ENCODE measurements at places on chromosomes 2 and 18.

DNA sequence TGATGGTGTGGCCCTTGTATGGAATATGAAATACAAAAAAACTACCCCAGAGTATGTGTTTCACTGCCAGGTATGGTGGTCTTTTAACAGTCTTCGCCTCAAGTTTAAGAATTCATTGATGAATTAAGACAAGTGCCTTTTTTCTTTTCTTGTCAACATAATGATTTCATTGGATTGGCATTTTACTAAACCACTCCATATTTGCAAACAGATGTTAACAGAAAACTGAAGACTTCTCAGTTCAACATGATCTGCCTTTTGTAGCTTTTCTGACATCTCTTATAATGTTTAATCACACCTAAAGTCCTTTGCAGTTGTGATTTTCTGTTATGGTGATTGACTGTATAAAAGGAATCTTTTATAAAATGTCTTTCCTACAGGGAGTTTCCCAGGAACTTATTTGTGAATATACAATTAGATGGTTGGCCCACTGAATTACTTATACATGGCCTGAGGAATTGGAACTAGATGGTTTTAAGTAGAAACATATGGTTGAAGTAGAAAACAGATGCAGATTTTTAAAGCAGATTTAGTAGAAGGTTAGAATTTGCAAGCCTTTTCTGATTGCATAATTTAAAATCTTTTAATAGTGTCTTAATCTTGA, 39.7 kb downstream of the DYNC1I2 start:
- DNase-seq: no peak

DNA sequence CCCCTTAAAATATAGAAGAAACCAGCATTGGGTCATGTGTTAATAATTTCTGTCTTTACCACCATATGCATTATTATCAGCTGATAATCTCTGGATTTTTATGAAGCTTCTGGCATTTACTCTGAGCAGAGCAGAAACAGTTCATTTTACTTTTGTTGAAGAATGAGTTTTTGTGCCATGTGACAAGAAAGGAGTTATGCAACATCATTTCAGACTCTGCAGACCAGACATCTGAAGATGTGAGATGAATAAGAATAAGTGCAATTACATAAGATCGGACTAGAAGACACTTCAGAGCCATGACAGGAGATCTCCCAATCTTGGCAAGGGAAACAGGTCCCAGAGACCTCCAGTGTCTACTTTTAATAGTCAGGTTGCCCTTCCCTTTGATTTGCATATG, 869.4 kb upstream of the VRK2 start:
- DNase-seq: no peak

DNA sequence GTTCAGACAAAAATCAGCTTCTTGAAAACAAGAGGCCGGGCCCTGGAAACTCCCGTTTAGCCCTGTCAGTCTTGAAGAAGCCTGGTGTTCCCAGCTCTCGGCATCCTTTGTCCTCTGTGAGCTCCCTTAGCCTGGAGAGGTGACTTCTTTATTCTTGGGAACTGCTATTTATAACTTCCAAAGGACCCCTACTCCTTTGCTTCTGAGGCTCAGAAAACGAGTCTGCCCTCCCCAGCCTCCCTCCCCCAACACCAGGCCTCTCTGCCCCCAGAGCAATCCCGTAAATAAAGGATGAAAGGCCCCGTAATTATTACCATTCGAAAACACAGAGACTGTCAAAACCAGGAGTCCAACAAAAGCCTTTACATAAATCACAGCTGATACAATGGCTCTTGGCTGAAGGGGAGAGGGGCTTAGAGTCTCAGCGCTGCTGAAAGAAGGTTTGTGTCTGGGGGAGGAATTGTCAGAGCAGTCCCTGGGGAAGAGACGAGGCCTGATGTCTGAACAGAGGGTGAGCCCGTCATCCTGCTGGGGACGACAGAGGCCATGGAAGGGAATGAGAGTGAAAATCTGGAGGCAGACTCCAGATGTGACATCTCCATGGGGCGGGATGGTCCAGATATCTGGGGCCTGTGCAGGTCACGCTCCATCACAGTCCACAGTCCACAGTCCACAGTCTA, 283.0 kb downstream of the MYCN start:
- no peak for DNase-seq

GRCh38 chr2:213425618-213426017, 141.4 kb downstream of the SPAG16 start:
- no peak for DNase-seq

- no peak for DNase-seq
Measured at GRCh38 chr2:14451312-14451711, 181.2 kb upstream of the LRATD1 start.

- DNase-seq: no peak
Measured at GRCh38 chr18:77960791-77961410, 711.3 kb downstream of the GALR1 start.

- no peak for DNase-seq
Measured at GRCh38 chr18:75739682-75740081, 312.2 kb upstream of the SMIM21 start.

DNA sequence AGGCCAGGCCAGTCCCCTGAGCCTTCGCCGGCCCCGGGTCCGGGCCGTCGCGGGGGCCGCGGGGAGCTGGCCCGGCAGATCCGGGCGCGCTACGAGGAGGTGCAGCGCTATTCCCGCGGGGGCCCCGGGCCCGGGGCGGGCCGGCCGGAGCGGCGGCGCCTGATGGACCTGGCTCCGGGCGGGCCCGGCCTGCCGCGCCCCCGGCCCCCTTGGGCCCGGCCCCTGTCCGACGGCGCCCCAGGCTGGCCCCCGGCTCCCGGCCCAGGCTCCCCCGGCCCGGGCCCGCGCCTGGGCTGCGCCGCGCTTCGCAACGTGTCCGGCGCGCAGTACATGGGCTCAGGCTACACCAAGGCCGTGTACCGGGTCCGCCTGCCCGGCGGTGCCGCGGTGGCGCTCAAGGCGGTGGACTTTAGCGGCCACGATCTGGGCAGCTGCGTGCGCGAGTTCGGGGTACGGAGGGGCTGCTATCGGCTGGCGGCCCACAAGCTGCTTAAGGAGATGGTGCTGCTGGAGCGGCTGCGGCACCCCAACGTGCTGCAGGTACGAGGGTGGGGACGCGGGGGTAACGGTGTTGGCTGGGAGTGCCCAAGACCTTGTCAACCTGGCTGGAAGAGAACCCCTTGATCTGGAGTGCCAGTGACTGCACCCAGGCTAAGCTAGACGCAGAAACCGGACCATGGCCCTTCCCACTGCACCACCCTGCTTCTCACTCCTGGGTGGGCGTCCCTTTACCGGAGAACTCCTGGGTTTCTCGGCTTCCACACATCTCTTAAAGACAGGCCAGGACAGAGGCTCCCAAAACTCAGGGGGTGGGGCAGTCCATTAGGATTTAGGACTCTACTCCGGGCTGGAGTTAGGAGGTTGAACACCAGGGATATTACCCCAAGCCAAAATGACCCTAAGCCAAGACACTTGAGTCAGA, 739 bp downstream of the PKDCC start:
- no peak for DNase-seq

- no peak for DNase-seq
Measured at GRCh38 chr18:58803978-58804377, 60.7 kb upstream of the ZNF532 start.

DNA sequence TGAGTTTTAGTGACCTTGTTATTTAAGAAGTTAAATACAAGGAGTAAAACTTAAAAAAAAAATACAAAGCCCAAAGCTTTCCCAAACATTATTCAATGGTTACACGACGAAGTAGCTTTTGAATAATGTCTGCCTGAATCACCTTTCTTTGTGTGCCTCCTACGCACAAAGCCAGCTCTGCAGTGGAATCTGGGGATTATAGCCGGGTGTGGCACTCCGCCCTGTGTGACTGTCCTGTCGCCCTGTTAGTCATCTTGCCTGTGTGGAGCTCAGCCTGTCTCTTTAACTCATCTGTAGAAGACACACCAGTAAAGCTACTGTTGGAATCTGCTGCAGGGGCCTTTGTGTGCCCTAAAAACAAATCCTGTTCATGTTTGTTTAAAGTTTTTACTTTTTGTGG, 79.4 kb upstream of the TCF7L1 start:
- no peak for DNase-seq

DNA sequence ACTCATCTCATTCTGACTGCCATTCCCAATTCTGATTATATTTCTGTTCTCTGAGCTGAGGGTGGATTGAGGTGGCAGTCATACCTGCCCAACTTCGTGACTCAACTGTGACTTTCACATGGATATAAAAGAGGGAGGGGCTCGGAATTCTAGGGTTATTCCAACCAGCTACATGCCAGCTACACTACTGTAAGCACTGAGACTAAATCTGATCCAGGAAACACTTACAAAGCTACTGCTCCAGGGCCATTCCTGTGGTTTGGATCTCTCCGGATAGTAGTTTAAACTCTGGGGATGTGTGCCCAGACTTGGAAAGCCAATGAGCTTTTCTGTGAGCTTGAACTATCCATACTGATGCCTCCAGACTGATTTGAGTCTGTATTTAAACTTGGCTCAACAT, 7.9 kb downstream of the MAP2 start:
- no peak for DNase-seq

DNA sequence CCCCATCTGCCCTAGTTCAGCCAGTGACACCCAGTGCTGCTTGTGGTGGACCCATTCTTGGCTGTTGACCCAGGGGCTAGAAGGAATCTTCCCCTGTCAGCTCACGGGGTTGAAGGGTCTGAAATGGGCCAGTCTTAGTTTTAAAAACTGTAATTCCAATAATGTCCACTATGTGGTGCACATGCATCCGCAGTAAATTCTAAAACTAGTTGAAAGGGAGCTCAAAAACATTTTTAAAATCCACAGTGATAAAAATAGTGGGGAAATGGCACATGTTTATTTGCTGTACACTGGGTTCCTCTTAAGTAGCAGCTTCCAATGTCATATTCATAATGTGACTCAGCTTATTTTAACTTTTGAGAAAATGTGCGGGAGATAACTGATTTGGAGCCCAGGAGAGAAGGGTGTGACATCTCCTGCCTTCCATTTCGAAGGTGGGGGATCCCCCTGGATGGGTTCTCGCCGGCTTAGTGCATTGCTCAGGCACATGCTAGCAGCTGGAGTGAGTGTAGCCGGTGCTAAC, 32.8 kb downstream of the GRHL1 start:
- no peak for DNase-seq

DNA sequence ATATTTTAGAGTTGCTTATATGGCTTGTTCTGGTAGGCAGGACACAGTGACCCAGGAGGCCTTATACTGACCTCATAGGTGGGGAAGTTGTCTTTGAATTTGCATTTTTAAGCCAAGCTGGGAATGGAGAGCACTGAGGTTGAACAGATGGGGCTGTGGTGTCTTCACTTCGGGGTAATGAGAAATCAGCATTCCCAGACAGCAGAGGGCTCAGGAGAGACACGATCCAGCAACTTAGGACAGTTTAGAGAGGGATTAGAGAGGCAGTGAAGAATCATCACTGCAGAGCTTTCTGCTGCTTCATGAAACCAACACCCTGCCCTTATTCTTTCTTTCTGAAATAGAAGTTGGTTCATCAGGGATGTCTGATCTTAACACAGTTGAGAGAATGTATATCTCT, 202.4 kb downstream of the TDRD15 start:
- no peak for DNase-seq

DNA sequence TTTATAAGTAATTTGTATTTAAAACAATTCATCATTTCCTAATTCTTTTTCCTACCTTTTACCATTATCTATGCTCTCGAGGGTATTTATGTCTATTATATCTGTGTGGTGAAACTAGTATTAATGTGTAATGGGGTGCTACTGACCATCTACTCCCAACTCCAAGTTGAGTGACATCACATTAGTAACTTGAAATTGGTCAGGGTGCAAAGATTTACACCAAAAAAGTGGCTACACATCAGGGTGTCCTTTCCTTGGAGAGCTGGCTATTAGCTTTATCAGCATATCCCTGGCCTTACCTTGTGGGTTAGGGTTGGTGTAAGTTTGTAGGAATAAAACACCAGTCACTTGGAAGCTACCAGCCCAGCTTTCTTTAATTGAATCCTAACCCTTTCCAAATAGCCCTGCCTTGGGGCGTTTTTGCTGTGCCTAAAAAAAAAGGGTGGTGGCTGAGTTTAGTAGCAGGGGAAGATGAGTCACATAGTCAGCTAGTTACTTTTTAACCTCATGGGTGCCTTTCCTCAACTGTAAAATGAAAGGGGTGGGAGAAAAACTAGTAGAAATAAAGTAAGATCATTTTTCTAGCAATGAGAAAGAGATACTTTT, 14.0 kb downstream of the ANXA4 start:
- no peak for DNase-seq

GRCh38 chr2:74653985-74654882, at the start of gene SEMA4F:
SEMA4F (plus strand) TSS chr2:74654247; CDS start chr2:74654377, 130 bp downstream.
- DNase-seq: peak; percentile 98

- no peak for DNase-seq
Measured at GRCh38 chr2:185578322-185578721, 160.3 kb upstream of the FSIP2 start.

DNA sequence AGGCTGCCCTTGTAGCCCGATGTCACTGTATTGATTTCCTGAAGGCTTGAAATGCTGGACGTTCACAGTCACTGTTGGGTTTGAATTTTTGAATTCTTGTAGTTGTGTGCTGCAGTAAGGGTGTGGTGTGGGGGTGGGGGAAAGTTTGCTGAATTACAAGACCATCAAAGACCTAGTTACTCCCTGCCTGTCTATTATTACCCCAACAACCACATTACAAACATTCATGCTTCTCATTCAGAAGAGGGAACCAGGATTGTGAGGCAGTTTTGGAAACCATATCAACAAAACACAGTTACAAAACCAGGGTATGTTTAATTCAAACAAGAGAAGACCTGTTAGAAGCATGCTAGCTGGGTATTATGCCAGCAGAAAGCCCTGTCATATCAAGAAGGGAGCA, 85.8 kb downstream of the CLHC1 start:
- DNase-seq: no peak

DNA sequence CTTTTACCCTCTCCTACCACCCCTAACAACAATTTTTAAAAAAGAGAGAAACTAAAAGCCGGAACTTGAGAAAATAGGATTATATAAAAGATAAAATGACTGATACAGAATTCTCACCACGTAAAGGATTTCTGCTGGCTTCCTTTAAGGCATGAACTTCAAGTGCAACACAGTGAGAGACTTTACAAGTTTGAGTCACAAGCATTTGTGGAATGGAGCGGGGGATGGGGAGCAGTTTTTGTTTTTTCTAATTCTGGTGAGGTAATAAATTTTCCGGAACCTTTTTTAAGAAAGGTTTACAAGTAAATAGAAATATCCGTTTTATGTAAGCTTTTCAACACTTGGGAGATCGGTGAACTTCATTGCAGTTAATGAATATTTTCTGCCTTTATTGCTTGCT, 1.8 kb upstream of the CDH2 start:
- DNase-seq: no peak

GRCh38 chr2:172198908-172199307, 96.2 kb upstream of the DLX2 start:
- DNase-seq: no peak

DNA sequence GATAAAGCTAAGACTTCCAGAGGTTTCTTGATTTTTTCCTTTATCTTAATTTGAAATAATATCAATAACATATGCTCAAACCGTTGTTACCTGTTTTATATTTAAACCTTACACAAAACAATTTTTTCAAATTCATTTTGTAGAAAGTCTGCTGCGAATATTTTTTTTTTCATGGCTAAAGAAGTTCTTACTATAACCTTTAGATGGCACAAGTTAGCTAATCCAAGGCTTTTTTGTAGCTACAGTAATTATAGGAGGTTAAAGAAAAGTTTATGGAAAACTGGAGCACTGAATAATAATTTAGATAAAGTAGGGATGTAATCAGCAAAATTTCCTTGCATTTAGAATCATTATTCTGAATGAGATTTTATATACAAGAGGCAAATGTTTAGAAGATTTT, 78.0 kb upstream of the PNPT1 start:
- DNase-seq: no peak
